DND-41 (cell line): ENCODE measurements at places on chromosomes 13 and 19.

- DNase-seq, result no peak
Measured at GRCh38 chr13:107157271-107157670, 589.3 kb upstream of the ARGLU1 start.

DNA sequence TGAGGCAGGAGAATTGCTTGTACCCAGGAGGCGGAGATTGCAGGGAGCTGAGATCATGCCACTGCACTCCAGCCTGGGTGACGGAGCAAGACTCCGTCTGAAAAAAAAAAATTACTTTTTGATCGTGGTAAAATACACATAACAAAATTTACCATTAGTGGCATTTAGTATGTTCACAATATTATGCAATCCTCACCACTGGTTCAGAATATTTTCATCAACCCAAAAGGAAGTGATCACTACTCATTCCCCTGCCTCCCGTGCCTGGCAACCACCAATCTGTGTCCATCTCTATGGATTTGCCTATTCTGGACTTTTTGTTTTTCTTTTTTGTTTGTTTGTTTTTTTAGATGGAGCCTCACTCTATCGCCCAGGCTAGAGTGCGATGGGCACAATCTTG is 1.2 kb upstream of the PALM3 start:
- no peak for DNase-seq

- DNase-seq, result no peak
Measured at GRCh38 chr13:106499113-106499512, 36.3 kb downstream of the EFNB2 start.

DNA sequence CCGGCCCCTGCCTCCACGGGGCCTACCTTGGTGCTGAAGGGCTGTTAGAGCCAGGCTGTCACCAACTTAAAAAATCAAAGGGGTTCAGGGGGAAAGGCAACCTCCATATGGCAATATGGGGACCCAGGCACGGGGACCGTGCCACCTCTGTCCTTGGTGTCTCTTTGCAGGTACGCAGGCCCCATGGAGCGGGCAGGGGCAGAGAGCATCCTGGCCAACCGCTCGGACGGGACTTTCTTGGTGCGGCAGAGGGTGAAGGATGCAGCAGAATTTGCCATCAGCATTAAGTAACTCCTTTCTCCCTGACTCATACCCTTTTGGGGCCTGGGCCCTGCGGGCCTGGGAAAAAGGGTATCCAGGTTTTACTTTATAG is 39.6 kb upstream of the ADGRE1 start:
- no peak for DNase-seq

DNA sequence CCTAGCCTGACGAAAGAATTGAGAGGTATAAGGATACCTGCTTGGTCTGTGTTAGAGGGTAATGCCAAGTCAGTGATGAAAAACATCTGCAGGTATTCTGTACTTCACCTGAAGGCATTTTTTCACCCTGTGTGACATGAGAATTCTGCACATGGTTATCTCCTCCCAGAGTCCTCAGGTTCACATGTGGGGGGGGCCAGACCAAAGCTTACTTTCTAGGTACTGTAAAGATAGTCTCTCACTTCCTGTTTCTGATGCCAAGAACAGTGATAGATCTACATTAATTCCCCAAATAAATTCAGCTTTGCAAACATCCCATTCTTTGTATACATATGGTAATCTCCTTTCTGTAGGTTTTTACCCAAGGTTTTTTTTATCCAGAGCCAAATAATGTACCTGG is 53.4 kb downstream of the GPC6 start:
- DNase-seq, result no peak

- no peak for DNase-seq
Measured at GRCh38 chr13:31649766-31650165, 89.6 kb upstream of the RXFP2 start.
